ENCODE measurements at places on chromosomes 5 and 9. TPM values are rescaled to one million over a fixed set of nuclear protein-coding genes. Genes with fewer than 3 reads are reported as not detected.
A peak's percentile ranks its signal among the peaks of the same experiment; 100 is the strongest.

DNA sequence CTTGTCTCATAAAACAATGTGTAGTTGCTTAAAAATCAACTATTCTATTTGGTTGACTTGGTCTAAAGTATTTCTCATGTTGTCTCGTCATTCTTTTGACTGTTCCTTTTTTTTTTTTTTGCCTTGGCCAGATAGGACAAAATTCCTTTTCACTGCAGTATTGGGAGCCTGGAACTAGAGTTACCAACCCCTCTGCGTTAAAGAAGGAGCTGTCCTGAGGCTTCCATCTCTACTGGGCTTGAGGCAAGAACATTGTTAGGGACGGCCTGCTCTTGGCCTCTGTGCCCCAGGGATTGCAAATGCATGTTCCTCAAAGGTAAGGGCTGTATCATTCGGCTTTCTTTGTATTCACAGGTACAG lies 1.4 kb upstream of the NPR2 start:
- DNase-seq = no peak

- peak; percentile 84 for DNase-seq
These were observed at the start of gene GNAQ for GRCh38 chr9:78031444-78031892. TSS of gene GNAQ (minus strand) at chr9:78031811. CDS start at chr9:78031235, 576 bp downstream.

DNA sequence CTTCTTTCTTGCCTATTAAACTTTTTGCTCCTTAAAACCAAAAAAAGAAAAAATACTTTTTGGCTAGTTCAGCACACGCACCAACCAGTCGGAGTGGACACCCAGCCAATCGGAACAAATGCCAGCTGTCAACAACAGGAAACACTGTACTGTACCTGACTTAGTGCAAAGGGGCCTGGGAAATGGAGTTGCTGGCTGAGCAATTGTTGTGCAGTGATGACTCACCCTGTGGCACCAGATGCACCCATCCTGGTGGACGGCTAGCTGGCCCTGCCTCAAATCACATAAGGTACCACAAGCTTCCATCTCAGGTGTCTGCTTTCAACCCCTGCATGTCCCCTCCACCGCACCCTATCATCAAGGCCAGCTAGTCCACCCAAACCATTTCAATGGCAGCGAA lies 20.9 kb downstream of the FOXE1 start:
- no peak for DNase-seq

GRCh38 chr5:140044041-140044440 lies 942 bp upstream of the NRG2 start:
- no peak for DNase-seq

DNA sequence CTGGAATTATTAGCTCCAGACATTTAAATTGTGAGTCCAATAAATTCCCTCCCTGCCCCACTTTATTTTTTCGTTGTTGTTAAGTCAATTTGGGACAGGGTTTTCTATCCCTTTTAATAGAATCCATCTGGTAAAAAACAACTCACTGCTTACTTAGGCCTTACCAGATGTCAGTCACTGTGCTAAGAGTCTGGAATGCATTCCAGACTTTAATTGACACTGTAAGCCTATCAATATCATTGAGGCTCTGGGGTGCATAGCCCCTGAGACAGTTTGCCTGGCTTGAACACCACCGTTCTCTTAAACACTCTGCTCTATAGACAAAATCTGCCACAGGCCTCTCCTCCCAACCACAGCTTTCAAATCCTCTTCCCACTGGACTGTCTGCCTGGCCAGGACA lies 175.9 kb downstream of the NSG2 start:
- DNase-seq = no peak

DNA sequence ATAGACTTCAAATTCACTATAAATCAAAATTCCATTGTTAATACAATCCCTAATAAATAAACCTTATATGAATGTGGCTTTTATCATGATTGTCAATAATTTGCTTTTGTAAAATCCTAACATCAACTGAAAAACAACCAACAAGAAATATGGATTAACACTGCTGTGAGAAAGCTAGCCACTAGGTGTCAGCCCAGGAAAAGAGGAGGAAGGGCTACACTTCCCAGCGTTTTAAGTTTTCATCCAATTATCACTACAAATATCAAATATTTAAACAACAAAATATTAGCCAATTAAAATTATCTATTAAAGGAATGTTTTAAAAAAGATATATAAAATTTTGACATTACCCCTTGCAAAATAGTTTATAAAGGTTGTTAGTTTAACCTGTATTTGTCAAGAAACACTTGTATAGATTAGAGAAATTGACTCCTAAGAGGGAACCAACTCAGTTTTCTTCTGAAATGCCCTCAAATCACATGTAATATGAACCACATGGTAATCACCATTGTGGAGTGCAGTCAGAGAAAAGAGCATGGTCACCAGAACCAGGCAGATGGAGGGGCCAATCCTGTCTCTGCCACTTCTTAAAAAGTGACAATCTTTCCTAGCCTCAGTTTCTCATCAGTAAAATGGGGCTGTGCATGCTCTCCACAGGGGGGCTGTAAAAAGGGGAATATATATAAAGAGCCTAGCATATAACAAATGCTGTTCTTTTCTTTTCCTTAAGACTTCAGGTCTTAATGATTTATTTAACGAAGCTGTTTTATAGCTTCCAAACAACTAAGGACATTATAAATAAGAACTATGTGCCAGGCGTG lies 188.2 kb downstream of the CRB2 start:
- no peak for DNase-seq

GRCh38 chr9:120928483-120929228 lies 2.1 kb upstream of the TRAF1 start:
- DNase-seq = peak; percentile 90

GRCh38 chr9:97572892-97573365 lies 60.2 kb downstream of the TSTD2 start:
- no peak for DNase-seq

GRCh38 chr5:8984386-8984785 lies 561.5 kb downstream of the SEMA5A start:
- DNase-seq = no peak

GRCh38 chr5:124949862-124950261 lies 203.4 kb upstream of the ZNF608 start:
- DNase-seq = no peak

DNA sequence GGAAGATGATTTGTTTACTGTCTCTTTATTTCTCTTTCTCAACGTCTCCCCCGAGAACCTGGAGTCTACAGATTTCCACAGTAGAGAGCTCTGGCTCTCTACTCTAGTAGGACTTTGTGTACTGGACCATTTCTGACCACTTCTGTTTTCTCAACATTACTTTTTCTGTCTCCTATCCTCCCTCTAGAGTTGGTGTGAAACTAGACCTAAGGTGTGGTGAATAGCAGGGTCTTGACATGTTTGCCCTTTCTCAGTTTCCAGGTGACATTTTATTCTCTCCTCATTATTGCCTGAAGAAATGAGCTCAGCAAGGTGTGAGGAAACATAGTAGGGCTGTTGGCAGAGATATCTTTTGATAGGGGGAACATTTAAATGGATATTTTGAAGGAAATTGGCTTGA lies 62.1 kb upstream of the IL6ST start:
- DNase-seq = no peak

- no peak for DNase-seq
These were observed 180.3 kb downstream of the C9orf152 start for GRCh38 chr9:110027671-110028081.

- DNase-seq = no peak
These were observed 180.6 kb downstream of the PDE4D start for GRCh38 chr5:59712836-59713497.

- no peak for DNase-seq
These were observed 93.8 kb downstream of the FEM1C start for GRCh38 chr5:115450741-115451140.

GRCh38 chr5:125981016-125981415 lies 442.2 kb upstream of the GRAMD2B start:
- no peak for DNase-seq

DNA sequence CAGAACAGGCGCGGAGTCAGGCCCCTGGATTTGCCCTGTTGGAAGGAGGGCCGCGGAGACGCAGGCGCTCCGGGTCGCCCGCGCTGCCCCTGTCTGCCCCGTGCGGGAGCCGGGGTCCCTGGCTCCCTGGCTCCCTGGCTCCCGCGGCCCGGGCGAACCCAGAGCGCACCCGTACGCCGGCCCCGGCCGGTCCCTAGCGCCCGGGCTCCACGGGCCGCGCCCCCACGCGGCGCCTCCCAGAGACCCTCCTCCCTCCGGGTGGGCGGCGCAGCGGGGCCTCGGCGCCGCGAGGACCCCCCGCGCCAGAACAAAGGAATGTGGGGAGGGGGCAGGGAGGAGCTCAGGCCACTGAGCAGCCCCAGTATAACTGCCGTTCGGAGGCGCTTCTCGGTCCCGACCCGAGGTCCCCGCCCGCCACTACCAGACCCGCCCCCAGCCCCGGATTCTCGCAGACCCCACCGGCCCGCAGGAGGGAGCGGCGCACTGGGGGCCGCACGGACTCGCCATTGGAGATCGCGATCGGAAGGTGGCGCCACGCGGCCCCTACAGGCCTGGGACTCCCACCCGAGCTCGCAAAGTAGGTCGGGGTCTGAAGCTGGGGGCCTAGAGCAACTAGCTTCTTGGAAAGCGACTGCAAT lies 2.4 kb downstream of the NFIL3 start:
- DNase-seq = peak; percentile 87

- no peak for DNase-seq
These were observed 62.2 kb downstream of the CFAP77 start for GRCh38 chr9:132472199-132472598.

DNA sequence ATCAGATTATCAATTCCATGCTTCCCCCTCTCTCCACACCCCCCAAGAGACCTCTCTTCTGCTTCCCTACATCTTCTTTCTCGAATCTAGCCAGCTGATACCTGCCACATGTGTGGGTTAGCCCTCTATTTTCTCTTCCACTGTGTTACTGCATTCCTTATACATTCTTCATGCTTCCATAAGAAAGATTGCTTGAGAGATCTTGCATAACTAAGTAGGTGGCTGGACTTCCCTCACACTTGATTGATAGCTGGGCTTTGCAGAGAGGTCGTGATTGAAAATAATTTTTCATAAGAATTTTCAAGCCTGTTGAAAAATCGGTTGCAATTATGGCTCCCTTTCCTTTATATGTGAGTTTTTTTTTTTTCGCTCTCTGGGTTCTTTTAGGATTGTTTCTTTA lies 33.0 kb upstream of the PANK3 start:
- DNase-seq = no peak

DNA sequence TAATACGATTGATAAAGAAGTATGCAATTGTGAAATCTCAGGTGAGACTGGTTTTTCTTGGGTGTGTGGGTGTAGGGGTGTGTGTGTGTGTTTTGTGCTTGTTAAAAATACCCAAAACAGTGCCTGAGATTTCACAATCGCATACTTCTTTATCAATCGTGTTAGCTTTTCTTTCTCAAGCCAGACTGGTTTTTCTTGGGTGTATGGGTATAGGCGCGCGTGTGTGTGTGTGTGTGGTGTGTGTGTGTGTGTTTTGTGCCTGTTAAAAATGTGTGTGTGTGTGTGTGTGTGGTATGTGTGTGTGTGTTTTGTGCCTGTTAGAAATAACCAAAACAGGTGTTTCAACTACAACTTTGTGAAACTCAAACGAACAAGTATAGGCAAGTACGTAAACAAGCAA lies 53.7 kb downstream of the CERT1 start:
- DNase-seq = no peak

DNA sequence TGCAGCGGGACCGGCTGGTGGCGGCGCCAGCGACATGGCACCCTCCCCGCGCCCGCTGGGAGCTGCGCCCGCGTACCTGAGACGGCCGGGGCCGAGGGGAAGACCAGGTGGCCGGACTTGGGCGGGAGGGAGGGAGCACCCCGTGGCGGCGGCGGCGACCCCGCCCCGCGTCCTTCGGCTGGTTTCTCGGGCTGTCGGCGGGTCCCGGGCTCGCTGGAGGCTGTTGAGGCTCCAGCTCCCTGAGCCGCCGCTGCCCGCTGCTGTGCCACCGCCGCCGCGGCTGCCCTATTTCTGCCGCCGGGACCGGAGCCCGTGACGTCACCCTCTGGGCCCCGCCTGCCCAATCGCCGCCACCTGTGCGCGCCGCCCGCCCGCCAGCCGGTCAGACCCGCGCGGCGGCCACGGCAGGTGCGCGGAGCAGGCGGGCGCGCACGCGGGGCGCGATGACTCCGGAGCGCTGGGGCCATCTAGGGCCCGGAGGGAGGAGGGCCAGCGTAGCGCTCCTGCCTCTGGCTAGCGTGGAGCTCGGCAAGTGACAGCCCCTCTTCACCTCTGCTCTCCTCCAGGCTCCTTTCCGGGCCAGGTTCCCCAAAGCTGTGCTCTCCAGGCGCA lies at the start of gene FSTL4:
TSS of gene FSTL4 (minus strand) at position 293 of the 612 bp plus-strand sequence.
- no peak for DNase-seq

DNA sequence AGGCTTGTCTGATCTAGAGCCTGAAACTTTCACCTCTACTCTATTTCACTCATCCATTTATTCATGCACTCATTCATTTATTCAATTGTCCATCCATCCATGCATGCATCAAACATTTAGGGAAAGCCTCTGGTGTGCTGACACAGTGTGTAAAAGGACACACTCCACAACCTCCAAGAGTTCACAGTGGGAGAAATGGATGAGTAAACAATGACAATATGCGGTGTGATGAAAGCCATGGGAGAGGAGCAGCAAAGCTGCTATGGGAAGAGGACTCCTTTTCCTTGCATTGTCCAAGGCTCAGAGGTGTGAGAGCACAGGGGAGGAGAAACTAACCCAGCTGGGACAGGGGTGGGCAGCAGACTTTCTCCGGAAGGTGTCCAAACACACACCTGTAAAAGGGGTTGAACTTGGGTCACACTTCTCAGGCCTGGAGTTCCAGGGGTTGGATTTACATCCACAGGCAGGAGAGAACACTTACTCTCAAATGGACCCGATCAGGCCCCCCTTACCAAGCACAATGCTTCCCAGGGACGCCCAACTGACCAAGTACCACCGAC lies 21.2 kb upstream of the PFDN1 start:
- no peak for DNase-seq

DNA sequence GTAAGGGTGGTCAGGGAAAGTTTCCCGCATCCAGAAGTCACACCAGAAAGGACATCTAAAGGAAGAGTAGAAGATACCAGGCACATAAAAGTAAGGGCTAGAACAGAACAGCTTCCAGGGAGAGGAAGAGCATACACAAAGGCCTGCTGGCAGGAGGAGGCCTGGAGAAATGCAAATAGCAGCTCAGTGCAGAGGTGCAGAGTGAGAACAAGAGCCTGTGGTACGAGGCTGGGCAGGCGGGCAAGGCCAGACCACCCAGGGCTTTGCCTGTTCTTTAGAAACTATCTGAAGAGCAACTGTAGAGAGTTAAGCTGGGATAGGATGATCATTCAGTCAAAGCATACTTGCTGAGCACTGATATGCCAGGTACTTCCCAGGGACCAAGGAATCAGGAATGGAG lies 115.3 kb downstream of the DROSHA start:
- no peak for DNase-seq

GRCh38 chr5:2566284-2566683 lies 185.2 kb downstream of the IRX2 start:
- no peak for DNase-seq

HACD4 gene
- total RNA-seq = 1.6 TPM

F2RL1 gene
- 1.4 TPM for total RNA-seq

MYMK gene
- total RNA-seq = not detected

PLPP7 gene
- total RNA-seq = 8.9 TPM

EGFLAM gene
- 10.2 TPM for total RNA-seq

TMEM252 gene
- not detected for total RNA-seq

FCN2 gene
- not detected for total RNA-seq

ASB6 gene
- total RNA-seq = 16.9 TPM

PCDHB10 gene
- total RNA-seq = 2.6 TPM

DOCK8 gene
- 20.6 TPM for total RNA-seq

ARL14EPL gene
- total RNA-seq = not detected

ADGRV1 gene
- total RNA-seq = not detected

IRX2 gene
- 0.19 TPM for total RNA-seq

IL4 gene
- total RNA-seq = not detected

CTNND2 gene
- total RNA-seq = 1.6 TPM

FIBCD1 gene
- not detected for total RNA-seq
